ENCODE measurements at places on chromosomes 13 and 19. TPM values are rescaled to one million over a fixed set of nuclear protein-coding genes. Genes with fewer than 3 reads are reported as not detected.

DNA sequence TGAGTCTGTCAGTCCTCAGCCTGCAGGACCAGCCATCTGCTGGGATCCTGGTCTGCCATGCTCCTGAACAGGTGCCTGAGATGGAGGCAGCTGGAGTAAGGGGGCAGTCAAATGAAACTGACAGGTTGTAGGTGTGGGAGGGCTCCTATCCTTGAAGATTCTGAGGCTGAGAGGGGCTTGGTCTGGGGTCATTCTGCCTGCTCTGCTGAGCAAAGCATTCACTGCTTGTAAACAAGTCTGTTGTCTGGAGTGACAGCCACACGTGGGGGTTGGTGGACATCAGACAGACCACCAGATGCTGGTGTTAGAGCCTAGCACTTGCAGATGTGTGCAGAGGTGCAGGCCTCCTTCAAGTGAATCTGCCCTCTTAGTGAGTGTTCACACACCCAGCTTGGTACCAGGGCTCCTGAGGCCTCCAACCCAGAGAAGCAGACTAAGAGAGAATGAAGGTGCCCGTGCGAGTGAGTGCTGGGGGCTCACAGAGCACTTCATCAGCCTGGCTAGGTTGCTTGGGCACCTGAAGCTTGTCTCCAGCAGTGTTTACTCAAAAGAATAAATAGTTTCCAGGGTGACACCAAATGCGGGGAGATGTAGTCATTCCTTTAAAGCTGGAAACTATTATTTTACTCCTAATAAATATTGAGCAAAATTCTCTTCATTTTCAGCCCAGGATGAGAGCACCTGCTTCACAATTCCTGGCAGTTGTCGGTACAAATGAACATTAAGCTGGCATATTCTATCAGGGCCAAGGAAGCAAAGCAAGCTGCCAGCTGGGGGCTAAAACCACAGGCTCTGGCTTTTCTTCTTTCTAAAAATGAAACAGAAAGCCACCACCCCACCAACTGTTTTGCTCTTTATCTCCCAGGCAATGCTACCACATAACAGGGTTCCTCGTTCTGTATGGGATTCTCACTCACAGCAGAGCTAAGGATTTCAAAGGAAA is 82.3 kb downstream of the RNASEH2B start:
- DNase-seq: no peak

DNA sequence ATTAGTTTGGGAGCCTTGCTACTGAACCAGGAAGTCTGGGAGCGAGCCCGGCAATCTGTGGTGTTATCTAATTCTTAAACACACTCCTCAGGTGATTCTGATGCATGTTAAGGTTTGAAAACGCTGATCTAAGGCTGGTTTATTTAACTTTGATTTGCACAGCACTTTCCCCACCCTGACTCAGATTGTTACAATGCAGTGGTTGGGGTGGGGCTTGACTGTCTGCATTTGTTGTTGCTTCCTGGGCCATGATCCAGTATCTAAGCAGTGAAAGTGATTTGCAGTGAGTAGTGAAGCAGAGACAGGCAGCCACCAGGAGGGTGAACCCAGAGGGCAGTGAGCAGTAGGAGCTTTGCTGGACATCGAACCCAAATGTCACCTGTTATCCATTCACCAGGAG is 81.6 kb upstream of the ARGLU1 start:
- no peak for DNase-seq

Gene SPRY2
- 32.4 TPM for total RNA-seq

Gene CEACAM4
- total RNA-seq: not detected
